Gastrocnemius medialis (tissue), 4 donors: ENCODE measurements at places on chromosomes 6 and 20. TPM values are rescaled to one million over a fixed set of nuclear protein-coding genes. Genes with fewer than 3 reads are reported as not detected.

DNA sequence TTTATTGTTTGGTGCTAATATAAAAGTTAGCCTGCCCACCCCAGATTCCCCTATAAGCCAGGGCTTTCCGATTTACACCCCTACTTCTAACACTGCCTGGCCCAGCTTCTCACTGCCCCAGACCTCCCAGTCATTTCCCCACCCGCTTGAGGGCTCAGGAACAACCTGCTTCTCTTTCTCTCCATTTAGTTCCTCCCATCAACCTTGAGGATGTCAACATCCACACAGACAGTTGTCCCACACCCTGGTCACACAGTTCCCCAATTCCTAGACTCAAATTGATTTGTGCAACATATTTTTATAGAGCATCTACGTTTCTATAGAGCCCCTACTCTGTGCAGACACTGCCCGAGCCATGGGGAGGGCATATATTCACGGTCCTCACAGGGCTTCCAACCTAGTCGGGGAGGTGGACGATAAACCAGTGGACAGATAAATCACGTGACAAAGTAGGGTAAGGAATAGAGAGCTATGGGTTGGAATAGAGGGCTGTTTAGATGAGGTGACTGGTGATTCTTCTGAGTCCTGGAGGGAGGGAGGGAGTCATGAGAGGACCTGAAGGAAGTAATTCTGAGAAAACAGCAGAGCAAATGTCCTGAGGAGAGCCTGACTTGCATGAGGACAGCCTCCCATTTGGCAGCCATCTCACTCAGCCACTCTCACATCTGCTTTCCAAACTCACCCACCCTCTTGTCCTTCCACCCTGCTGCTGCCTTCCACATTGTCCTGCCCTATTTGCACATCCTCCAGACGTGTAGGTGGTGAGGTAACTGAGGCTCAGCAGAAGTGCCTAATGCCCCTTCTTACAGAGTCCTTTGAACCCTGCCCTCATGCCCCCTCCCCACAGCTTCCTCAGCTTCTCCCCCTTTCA, 6.3 kb downstream of the GABRR2 start:
- no peak for DNase-seq

DNA sequence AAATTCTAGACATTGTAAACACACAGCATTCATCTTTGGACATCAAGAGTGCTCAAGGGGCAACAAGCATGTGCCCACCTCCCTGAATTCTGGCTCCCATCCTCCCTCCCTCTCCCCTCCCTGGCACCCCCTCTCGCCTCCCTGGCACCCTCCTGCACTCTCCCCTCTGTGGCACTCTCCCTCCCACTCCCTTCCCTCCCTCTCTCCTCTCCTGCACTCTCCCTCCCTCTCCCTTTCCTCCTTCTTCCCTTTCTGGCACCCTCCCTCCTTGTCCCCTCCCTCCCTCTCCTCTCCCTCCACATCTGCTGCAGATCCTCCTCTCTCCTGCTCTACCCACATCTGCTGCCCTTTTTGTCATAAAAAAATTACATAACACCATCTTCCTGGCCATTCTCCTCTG, 113.0 kb upstream of the SLC22A23 start:
- no peak for DNase-seq

DNA sequence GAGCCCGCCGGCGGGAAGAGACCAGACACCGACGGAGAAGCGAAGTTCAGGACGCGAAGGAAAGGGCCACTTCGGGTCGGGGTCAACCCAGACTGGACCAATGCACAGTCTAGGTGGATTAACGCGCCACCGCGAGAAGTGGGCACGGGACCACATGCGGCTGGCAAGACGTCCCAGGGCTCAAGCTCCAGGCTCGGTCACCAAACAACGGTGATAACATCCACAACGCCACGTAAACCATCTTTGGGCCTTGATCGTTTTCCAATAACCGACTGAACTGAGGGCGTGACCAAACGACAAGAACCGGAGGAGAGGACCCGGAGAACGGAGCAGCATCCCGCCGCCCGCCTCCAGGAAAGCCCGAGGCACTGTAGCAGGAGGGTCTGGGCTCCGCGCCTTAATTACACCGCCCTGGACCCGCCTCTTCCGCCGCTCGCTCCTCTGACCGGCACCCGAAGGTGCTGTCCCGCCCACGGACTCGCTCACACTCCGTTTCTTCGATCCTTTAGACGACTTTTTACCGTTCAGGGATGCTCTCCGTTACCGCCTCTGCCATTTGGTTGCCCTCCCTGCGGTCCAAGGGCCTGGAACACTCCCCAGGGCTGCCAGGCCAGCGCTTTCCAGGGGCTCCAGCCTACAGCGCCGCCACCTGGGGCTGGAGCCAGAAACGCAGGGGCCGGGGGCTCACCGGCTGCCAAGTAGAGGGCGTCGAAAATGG, 44.1 kb downstream of the DPPA5 start:
- DNase-seq: no peak

GRCh38 chr6:9417400-9417799, 982.1 kb upstream of the SLC35B3 start:
- DNase-seq: no peak

DNA sequence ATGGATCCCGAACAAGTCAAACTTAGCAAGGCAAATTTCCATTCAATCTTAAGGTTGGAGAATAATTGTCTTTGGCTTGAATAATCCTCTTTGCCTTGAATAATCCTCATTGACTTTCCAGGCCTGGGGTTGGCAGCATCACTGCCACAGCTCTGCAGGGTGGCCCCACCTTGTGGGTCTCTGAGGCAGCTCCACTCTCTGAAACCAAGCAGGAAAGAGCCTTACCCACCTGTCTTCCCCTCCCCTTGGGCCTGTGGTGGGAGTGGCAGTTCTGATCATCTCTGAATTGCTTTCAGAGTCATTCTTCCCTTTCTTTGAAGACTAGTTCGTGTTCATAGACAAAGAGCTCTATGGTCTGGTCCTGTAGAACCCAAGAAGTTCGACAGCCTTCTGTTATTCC, 47.5 kb downstream of the KCNQ5 start:
- DNase-seq: no peak

- DNase-seq: no peak
Measured at GRCh38 chr20:1012359-1013168, 10.5 kb upstream of the RSPO4 start.

GRCh38 chr6:30612213-30612612, 4.8 kb downstream of the PPP1R10 start:
- no peak for DNase-seq

DNA sequence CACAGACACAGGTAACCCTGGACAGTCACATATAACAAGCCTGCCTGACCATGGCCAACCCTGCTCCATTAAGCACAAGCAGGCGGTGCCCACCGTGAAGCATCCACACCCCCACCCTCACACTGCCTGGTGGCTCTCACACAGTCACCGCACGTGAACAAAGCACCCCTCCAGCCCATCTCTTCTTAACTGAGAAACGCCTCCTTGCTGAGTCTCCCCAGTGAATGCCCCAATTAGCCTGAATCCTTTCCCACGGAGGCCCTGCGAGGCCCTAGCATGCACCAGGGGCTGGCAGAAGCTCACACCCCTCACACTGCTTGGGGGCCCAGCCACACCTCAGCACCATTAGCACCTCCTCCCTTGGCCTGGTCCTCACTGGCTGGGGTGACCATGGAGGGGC, 72.3 kb downstream of the GRM4 start:
- DNase-seq: no peak

DNA sequence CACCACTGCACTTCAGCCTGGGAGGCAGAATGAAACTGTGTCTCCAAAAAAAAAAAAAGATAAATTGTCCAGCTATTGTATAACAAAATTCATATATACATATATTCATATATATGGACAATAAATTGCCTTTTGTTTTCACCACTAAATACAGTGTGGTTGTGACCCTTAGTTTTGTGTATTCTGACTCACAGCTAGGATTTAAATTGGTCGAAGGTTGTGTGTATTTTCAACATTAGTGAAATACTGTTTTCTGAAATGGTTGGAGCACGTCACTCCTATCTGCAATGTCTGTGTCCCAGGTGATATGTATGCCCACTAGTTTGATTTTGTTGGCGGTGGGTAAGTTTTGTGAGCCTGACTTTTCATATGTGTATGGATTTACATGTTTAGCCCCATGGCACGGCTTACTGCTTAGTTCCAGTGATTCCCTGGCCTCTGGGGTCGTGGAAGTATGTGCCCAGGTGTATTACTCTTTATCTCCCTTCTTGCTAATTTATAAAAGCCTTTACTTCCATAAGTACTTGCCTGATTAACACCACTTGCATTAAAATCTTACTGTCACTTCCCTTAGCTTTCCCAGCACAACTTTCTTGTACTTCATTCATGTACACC, 33.3 kb downstream of the JARID2 start:
- DNase-seq: no peak

- DNase-seq: no peak
Measured at GRCh38 chr6:76683985-76684384, 611.5 kb upstream of the IMPG1 start.

- no peak for DNase-seq
Measured at GRCh38 chr6:143107440-143107839, 46.8 kb downstream of the AIG1 start.

GRCh38 chr6:13548500-13549210, 25.7 kb upstream of the SIRT5 start:
- DNase-seq: no peak

DNA sequence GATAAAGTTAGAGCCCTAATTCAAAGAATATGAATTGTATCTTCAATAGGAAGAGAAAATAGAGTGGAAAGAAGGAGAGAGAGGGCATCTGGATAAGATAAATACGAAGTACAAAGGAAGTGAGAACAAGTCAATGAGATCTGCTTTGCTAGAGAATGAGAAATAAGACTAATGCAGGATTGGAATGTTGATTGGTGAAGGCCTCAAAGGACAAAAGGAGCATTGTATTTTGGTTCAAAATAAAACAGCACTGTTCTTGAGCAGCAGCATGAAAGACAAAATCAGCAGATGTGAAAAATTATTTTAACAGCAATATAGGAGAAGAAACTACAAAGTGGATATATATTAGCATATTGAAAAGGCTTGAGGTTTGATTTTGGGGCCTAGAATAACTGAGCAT, 5.1 kb upstream of the TMEM244 start:
- DNase-seq: no peak

- no peak for DNase-seq
Measured at GRCh38 chr6:139303185-139303584, 11.4 kb upstream of the TXLNB start.

GRCh38 chr20:51043811-51044210, 20.9 kb upstream of the KCNG1 start:
- DNase-seq: no peak

DNA sequence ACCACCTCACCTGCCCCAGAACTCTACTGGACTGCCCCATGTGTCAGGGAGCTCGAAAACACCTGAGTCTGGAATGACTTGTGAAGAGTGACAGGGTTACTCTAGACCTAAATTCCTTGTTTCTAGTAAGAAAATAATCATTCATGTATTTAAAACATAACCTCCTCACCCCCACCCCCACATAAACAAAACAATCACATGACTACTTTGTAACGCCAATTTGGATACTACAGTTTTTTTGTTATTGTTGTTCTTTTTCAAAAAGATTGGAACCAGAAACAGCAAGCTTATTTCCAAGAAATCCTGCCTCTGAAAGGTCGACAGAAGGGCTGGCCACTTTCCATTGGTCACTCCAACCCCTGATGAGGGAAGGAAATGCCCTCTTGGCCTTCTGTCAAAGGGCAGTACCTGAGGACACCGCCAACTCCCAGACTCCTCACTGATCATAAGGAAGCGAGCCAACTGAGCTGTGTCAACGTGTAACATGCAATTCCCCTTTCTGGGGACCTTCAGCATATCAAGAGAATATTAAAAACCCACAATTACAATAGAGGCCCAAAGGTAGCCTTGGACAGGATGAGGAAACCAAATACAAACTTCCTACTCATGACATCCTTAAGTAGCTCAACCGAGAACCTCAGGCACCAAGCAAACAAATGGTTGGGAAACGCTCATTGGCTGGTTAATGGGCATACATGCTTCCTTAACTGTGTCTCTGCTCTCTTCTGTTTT, 2.6 kb downstream of the MCUR1 start:
- peak; percentile 15 for DNase-seq

- no peak for DNase-seq
Measured at GRCh38 chr6:131917763-131918649, 33.2 kb downstream of the CCN2 start.

- no peak for DNase-seq
Measured at GRCh38 chr6:129317931-129318820, 391.8 kb downstream of the ARHGAP18 start.

GRCh38 chr20:17735206-17735804, 35.5 kb downstream of the BANF2 start:
- no peak for DNase-seq

- no peak for DNase-seq
Measured at GRCh38 chr6:155882527-155883333, 427.1 kb upstream of the NOX3 start.

DNA sequence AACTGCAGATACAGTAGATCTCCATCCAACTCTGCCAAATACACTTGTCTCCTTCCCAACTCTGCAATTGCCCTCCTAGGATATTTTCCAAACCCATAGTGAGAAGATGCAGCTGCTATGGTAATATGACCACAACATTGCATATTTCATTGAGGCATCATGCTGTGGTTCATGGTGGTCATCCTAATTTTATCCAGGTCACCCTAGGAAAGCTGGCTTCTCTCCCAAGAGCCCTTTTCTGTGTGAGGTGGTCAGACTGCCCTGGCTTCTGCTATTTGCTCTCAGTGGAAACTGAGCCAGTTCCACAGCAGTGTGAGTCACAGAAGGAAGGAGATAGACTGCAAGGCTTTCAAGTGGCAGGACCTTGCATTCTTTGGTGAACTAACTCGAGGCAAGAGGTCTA, 5.5 kb downstream of the OGFRL1 start:
- DNase-seq: no peak

DNA sequence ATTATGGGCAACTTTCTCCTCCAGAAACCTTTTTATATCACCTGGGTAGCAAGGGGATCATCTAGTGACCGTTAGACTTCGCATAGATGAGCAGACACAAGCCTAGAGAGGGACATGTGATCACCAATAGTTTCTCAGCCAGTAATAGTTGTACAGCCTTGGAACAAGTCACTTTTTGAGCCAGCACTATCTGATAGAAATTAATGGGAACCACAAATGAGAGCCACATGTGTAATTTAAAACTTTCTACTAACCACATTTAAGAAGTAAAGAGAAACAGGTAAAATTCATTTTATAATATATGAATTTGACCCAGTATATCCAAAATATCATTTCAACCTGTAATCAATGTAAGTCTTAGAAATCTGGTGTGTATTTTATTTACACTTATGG, 592 bp upstream of the CTNNBL1 start:
- no peak for DNase-seq

Gene BHLHE23
- not detected for total RNA-seq

Gene CALHM4
- not detected for total RNA-seq

Gene EPB41L2
- total RNA-seq: 24.0 TPM

Gene DEFB124
- total RNA-seq: not detected

Gene TSHZ2
- total RNA-seq: 3.5 TPM

Gene SLC26A8
- total RNA-seq: not detected

Gene MACROD2
- total RNA-seq: 1.8 TPM

Gene SLX4IP
- total RNA-seq: 0.59 TPM

Gene OPRM1
- total RNA-seq: not detected

Gene UNC93A
- total RNA-seq: not detected

Gene RAD21L1
- not detected for total RNA-seq
